ENCODE measurements at places on chromosomes 5 and 9. TPM values are rescaled to one million over a fixed set of nuclear protein-coding genes. Genes with fewer than 3 reads are reported as not detected.

Gene LYSMD3
- 15.8 TPM for total RNA-seq

Gene PCDHA1
- total RNA-seq = 0.10 TPM

Gene MZB1
- total RNA-seq = not detected

Gene OR1J2
- total RNA-seq = not detected

Gene POC5
- 12.1 TPM for total RNA-seq

Gene LHX3
- not detected for total RNA-seq

Gene AFAP1L1
- 239 TPM for total RNA-seq

Gene ACSL6
- total RNA-seq = 0.31 TPM

Gene RNF180
- total RNA-seq = 5.8 TPM

Gene CBY3
- not detected for total RNA-seq

Gene B4GALT7
- 36.7 TPM for total RNA-seq

Gene ALDH1A1
- total RNA-seq = 199 TPM

Gene CNTLN
- 6.5 TPM for total RNA-seq

Gene DMRT3
- not detected for total RNA-seq

Gene BTNL3
- total RNA-seq = 0.21 TPM

Gene CCDC152
- total RNA-seq = not detected

Gene ANAPC2
- 30.6 TPM for total RNA-seq

Data from myocyte (in vitro differentiated cells).